ENCODE measurements at places on chromosomes 1 and 21.
A peak's percentile ranks its signal among the peaks of the same experiment; 100 is the strongest.

DNA sequence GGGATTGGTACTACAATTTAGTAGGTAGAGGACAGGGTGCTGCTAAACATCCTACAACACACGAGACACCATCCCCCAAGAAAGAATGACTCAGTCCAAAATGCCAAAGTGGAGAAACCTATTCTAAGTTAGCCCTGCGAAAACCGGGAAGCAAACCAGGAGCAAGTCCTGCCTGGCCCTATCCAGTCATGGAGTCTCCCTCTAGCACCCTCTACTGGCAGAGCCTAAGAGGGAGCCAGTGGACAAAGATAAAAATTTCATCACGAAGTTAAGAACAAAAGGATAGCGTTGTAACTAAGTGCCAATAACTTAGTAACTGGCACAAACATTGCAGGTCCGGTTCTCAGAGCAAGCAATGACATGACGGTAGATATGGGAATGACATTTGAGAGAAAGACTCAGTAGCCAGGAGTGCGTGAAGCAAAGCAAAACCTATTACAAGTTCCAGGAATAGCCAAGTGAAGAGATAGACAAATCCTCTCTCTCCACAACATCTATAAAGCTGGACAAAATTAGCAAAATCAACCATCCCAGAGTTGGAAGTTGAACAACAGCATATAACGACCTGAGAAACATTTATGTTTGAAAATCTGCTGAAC lies 383.5 kb downstream of the OMA1 start:
- peak; percentile 61 for DNase-seq

DNA sequence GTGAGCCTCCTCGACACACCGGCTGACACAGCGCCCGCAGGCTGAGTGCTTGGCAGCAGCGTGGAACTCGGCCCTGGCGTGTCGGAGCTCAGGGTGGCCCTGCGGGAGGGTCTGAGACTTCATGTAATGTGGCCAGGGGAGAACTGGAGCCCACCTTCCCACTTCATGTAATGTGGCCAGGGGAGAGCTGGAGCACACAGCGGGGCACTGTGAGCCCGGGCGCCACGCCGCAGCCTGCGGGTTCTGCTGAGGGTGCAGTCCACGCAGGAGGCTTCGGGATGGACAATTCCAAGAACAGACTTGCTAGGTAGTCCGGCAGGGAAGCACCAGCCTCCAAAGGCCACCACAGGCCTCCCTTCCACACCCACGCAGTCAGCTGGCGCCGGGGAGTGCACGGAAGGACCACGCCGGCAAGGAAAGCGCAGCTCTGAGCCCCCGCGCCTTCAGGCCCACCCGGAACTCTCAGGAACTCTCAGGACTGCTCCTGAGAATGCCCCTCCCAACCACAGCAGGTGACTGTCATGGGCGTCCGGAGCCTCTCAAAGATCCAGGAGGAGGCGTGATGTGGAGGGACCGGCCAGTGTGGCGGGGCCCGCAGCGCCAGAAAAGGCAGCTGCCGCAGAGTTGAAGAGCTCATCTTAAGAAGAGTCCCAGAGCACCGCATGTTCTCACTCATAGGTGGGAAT lies 19.3 kb upstream of the ADARB1 start:
- DNase-seq = no peak

DNA sequence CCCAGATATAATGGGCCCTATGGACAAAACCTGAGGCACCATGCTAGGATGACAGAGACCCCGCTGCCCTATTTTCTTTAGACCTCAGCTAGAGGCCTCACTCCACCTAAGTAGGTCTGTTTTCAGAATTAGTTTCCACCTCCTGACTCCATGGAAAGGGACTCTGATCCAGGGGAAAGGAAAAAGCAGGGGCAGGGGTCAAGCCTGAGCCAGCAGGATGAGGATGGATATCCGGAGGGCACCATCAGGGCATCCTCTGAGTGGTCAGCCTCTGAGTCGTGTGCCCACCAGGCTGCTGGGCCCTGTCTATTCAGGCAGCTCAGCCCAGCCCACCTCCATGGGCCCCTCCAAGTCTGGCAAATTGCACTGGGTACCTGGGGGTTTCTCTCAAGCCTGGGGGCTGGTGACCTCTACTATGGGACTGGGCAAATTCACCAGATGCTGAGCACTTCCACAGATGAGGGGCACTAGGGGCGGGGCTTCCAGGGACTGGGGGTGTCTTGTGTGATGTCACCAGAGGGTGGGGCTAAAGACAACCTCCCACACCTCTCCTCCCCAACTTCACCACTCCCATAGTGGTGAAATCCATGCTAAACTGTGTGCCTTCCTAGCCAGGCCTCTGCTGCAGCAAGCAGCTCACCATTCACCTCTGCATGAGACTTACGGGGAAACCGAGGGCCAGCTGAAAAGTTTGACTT lies 5.5 kb downstream of the PAQR7 start:
- DNase-seq = no peak

- DNase-seq = no peak
These were observed 520.7 kb upstream of the CAMK1G start for GRCh38 chr1:209062863-209063262.

DNA sequence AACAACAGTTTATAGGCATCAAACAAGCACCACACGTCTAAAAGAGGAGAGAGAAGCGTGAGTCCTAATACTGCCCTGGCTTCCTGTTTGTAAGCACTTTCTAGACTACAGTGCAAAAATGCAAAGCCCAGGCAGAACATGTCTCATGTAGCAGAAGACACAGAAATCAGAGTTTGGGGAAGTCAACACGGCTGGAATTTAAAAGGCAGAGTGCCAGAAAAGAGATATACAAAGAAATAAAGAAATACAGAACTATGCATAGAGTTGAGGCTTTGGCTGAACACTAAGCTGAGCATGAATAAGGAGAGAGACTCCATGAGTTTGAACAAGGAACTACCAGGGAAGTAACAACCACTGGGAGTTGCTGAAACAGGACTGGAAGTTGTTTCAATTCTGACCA lies 566.6 kb upstream of the NR5A2 start:
- DNase-seq = no peak

DNA sequence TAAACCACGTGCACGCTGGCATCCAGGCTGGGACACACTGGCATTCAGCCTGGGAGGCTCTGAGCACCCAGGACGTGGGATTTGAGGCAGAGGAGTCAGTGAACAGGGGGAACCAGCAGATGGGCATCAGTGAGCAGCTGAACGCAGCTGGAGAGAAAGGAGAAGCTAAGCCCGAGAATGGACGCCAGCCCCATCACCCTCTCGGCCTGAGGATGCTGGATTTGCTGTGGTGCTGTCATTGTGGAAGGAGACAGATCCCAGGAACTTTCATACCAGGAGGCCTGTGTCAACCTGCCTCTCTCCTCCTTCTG lies 132.8 kb downstream of the PGBD5 start:
- DNase-seq = no peak

- DNase-seq = peak; percentile 75
These were observed 56.7 kb upstream of the CD1D start for GRCh38 chr1:158124034-158124433.

GRCh38 chr1:112264010-112264409 lies 132.0 kb upstream of the CTTNBP2NL start:
- DNase-seq = no peak
